ENCODE measurements at places on chromosomes 16 and 17.

DNA sequence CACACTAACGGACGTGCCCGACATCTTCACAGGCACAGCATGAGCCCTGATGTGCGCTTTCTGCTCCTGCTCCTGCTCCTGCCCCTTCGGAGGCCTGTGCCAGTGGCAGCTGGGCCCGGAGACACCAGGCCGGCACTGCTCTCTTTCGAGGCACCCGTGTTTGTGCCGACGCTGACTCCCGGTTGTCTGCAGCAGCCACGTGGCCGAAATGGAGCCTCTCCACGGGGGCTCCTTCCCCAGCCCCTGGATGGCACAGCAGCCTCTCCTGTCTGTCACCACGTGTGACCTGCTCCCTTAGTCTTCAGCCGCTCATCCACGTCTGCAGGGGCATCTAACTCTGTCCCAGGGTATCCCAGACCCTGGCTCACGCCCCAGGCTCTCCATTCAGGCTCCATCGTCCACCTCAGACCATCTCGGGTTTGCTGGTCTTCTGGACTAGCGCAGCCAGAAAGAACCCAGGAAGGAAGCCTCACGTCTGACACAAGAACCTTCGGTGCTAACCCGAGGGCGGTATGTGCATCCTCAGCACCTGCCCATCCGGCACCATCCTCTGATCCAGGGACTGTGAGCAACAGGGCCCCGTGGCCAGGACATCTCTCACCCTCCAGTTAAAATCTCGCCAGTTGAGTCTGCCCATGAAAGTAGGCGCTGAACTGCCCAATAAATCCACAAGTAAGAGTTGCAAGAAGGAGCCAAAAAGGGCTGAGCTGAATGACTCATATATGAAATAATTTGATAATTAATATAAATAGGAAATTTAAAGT lies 4.2 kb upstream of the RPH3AL start:
- no peak for DNase-seq

DNA sequence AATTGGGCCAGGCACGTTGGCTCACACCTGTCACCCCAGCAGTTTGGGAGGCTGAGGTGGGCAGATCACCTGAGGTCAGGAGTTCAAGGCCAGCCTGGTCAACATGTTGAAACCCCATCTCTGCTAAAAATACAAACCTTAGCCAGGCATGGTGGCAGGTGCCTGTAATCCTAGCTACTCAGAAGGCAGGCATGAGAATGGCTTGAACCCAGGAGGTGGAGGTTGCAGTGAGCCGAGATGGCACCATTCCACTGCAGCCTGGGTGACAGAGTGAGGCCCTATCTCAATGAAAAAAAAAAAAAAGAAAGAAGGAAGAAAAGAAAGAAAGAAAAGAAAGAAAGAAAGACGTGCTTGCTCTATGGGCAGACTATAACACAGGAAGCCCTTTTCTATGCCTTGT lies 84.4 kb downstream of the FOXL1 start:
- DNase-seq, result no peak

DNA sequence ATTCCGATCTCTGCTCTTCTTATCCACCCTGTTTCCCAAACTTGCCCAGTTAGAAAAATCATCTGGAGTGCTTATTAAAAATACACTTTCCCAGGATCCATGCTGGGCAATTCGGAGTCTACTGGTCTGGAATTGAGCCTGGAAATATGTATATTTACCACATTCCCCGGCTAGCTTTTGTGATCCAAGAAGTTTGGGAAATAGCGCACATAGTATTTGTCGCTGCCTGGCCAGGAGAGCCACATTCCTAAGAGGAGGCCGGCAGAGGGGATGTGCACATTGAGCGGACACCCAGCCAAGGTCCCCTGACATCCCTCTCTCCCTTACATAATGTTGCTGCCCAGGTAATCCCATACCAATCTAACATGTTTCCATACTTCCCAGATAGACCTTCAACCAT lies 62.1 kb upstream of the TMEM97 start:
- DNase-seq, result no peak

DNA sequence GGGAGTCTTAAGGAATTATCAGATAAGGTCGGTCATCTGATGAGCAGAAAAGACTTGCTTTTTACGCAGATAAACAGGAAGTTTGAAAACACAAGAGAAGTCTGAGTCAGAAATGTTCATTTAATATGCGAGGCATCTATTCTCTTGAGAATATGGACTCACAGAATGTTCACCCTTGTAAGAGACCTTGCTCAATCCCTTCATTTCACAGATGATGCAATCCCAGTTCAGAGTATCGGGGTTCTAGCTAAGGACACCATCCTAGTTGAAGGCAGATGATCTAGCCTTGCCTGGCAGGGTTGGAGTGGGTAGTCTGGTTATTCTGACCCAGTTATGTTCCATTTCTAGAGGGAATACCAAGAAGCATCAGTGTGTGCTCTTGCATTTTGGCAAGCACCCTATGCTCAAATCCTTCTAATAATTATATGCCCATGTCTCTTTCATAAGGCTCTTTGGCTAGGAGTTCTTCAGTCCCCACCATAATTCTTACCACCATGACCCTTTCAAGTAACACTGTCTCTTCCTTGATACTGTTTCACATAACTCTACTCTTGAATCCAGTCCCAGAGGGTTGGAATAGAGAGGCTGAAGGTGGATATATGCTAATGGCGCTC lies 42.5 kb downstream of the YPEL2 start:
- no peak for DNase-seq

GRCh38 chr16:88886845-88887521 lies 20.5 kb upstream of the PABPN1L start:
- no peak for DNase-seq

GRCh38 chr17:36597866-36598777 lies 3.3 kb upstream of the MRM1 start:
- no peak for DNase-seq

DNA sequence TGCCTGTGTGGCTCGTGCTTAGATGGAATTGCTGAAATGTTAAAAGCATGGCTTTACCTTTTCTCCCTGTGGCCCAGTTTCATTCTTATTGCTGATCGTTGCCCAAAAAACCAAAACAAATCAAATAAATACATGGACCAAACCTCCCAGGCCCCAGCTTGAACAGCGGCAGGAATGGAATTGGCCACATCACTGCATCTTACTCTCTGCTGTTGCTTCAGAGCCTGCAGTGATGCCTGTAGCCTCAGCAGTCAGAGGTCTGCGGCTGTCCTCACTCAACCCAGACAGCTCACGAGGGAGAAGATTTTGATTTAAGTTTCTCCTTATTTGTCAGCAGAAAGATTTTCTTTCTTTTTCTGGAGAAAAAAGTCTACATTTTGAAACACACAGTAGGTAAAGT lies 91.5 kb downstream of the NPIPB11 start:
- DNase-seq, result no peak

GRCh38 chr17:1110862-1111598 lies 68.8 kb downstream of the ABR start:
- DNase-seq, result peak; percentile 42

- DNase-seq, result peak; percentile 79
These were observed 66.0 kb downstream of the SMPD3 start for GRCh38 chr16:68382296-68382718.

All from iPS-NIHi11 (cell line).